BJ (cell line): ENCODE measurements at places on chromosomes 7 and 10.

DNA sequence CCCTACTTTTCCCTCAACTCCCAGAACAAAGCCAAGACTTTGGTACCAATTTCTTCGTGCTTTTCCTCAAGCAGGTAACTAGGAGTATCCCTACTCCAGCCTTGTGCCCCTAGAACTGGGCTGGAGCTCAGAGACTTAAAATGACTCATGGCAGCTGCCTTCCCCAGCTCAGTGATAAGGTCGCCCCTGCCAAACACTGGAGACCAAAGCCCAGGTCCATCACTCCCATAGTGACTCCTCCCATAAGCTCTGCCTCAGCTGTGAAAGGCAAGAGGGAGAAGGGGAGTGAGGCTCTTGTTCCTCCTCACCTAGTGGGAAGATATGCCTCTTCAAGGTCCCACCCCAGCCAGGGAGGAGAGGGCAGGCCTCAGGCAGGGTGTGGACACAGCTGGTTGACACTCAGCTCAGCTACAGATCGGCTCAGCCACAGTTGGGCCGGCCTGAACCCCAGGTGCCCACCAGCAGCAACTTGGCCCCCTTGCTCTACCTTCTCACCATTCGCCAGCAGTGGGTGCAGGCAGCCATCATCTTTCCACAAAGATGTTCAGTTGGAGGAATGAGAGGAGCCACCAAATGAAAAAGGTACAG lies 13.8 kb upstream of the CYREN start:
- no peak for DNase-seq

DNA sequence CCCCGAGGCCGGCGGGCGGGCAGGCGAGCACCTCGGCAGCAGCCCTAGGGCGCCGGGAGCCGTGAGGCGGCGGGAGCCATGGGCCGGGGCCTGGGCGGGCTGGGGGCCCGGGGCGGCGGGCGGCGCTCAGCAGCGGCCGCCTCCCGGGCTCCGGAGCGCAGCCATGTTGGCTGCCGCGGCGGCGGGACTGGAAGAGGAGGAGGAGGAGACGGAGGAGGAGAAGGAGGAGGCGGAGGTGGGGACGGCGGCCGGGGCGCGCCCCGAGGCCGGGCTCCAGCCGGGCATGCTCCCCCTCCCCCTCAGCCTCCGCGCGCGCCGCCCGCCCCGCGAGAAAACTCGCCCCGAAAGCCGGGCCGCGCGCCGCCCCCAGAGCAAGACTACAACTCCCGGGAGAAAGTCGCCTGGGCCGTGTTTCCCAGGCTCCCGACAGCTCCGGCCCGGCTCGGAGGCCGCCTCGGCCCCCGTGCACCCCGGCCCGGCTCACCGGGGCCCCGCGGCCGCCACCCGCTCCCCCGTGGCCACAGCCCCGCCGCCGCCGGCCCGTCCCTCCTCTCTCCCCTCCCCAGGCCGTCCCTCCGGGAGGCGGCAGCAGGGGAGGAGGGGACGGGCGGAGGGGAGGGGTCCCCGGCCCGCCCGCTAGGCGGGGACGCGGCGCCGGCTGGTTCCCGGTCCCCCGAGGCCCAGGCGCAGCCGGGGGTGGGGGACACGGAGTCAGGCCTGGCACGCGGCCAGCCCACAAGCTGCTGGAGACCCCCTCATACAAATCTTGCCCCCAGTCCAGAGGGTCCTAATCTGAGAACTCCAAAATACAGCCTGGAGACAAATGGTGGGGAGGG lies at the start of gene DLG5:
Gene DLG5 (minus strand): TSS at position 190 of the 836 bp plus-strand sequence. CDS start 235 bp downstream, outside the sequence.
- DNase-seq, result no peak

- no peak for DNase-seq
Observed at GRCh38 chr7:115113776-115114175, 191.9 kb downstream of the MDFIC start.

DNA sequence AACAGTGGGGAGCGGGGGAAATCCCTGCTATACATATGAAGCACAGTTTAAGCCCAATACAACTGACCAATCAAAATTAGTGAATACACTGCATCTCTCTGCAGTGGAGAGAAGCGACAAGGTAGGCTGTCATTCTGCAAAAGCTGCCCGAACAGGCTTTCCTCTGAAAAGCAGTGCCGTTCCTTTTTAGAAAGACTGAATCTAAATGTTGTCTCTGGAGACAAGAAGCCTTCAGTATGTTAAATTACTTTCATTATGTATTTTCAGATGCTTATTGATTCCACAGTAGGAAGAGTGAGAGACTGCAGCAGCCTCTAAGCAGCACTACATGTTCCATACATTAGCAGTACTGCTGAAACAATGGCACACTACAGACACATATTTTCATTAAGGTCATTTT lies at the start of gene GPR22:
Gene GPR22 (plus strand): TSS at position 129 of the 400 bp plus-strand sequence. CDS start 4,004 bp downstream, outside the sequence.
- no peak for DNase-seq

- DNase-seq, result no peak
Observed at GRCh38 chr7:150378115-150378852, 846 bp upstream of the ZNF775 start.

GRCh38 chr10:43676901-43677300 lies 28.2 kb upstream of the ZNF32 start:
- no peak for DNase-seq

DNA sequence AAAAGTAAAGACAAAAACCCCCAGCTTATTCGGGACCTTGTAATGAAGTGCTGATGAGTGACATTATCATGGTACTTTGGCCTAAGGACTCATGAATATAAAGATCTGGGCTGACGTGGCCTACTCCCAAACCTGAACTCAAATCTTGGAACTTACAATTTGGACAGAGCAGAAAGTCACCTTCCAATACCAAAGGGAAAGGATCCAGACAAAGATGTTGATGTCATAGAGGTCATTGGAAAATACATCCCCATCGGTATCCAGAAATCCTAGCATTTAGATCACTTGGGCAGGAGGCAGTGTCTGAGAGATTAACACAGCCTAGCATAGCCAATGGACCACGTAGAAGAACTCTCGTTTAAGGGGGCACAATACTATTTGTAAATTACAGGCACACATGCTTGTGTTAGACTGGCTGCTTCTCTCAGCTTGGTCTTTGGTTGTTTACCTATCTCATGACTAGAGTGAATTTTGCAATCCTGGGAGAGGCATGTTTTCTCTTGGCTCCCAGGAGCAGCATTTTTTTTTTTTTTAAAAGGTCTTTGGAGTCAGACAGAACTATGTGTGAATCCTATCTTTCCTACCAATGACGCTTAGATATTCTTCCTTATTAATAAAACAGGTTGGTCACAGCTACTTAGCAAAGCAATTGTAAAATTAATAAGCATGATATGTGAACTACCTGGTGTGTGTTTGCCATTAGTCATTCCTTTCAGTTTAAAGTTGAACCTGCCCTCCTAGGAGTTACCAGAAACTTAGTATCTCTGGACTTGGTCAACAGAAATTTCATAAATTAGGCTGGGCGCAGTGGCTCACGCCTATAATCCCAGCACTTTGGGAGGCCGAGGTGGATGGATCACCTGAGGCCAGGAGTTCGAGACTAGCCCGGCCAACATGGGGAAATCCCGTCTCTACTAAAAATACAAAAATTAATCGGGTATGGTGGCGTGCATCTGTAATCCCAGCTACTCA lies 27.8 kb upstream of the MRPS33 start:
- DNase-seq, result no peak

- DNase-seq, result no peak
Observed at GRCh38 chr10:44356139-44357022, 28.5 kb downstream of the CXCL12 start.

- no peak for DNase-seq
Observed at GRCh38 chr7:91137788-91138368, 126.4 kb upstream of the FZD1 start.

- no peak for DNase-seq
Observed at GRCh38 chr10:3135006-3135405, 37.6 kb downstream of the PITRM1 start.

- no peak for DNase-seq
Observed at GRCh38 chr7:140646931-140647647, 6.5 kb upstream of the DENND2A start.

GRCh38 chr7:23594879-23595604 lies 2.1 kb upstream of the CCDC126 start:
- DNase-seq, result no peak

DNA sequence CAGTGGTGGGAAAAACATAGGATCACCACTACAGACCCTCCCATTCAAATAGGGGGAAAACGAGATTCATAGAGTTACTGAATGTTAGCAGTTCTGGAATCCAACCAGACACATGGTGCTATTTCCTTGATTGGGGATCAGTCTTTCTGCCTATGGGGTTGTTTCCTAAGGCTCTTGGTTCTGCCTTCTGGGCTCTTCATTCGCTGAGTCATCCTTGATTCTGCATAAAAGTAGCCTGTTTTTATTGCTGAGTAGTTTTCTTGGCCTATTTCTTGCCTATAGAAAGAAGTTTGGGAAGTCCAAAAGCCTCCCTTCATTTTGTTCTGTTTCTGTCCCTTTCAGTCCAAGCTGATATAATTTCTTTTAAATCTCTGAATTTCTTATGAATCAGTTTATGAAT lies 99.3 kb upstream of the OIT3 start:
- no peak for DNase-seq

DNA sequence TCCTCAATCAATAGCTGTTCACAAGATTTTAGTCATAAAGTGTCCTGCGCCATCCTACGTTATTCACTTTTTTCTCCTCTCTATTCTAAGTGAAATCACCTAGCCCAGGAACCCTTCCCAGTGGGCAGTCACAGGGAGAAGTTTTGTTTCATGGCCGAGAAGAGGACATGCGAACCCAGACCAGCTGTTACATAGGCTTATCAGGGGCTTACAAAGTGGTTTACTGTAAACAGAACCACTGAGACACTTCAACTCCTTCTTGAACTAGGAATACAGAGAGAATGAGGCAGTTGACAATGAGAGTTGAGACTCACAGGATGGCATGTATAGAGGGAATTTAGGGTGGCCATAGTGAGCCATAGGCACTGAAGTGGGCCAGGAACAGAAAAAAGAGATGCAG lies 246.9 kb upstream of the GLI3 start:
- no peak for DNase-seq

DNA sequence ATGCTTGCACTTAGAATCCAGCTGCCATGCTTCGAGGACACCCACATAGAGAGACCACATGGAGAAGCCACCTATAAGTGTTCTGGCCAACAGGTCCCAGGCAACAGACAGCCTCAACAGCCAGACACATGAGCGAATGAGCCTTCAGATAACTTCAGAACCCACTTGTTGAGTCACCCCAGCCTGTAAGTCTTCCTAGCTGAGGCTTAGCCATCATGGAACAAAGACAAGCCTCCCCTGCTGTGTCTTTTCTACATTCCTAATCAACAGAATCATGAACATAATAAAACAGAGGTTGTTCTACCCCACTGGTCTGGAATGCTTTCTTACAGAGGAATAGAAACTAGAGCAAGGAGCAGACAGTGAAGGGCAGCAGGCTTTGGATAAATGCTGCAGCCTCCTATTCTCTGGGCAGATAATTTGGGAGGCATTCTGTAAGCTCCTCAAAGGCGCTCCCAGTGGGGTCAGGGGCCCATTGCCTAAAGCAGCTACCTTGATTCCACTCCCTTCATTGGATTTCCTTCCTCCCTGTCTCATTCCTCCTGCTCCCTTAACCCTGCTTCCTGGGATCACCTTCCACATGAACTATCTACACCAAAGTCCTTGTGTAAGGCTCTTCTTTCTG lies 4.6 kb downstream of the TLL2 start:
- DNase-seq, result peak; percentile 30

GRCh38 chr7:121300685-121301420 lies 27.9 kb upstream of the WNT16 start:
- no peak for DNase-seq

DNA sequence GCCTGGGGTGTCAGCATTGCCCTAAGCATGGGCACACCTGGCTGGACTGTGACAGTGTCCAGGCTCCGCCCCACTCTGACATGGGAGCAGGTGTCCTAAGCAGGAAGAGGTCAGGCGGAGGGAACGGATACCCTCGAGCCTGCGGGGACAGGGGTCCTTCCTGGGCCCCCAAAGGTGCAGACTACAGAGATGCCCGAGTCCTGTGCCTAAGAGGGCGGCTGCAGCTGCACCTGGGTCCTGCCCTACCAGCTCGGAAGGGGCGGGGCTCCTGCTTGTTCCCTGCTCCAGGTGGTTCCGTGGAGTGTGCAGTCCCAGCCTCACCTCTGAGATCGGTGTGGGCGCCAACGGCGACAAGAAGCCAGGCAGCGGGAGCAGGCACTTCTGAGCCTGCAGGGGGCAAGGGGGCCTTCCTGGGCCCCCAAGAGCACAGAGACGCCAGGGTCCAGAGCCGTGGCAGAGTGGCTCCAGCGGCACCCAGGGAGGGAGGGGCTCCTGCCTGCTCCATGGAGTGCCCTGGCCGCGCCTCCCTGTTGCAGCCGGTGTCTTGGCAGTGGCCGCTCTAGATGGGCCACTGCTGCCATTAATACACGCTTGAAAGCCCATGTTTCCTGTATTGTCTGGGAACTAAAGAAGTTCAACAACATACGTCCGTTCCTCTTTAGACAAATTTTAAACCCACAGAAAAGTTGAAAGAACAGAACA lies 64.5 kb upstream of the CACNA2D1 start:
- no peak for DNase-seq

DNA sequence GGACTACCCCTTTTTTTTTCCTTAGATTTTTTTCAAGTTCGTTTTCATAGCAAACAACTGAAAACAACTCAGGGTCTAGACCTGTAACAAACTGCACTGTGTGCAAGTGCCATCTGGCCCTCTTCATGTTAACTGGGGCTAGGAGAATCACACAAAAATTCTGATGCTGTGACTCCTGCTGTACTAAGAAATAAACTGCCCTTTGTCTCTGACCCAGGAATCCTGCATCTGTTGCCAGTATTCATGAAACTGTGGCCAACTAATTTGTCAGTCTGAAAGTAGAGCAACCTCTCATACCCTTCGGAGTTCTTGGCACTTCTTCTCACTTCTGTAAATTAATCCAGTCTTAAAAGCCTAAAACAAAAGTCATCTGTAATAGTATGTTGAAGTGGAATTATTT lies 218.4 kb upstream of the PCDH15 start:
- DNase-seq, result no peak

GRCh38 chr7:101631224-101631714 lies 2.2 kb upstream of the MYL10 start:
- DNase-seq, result no peak

GRCh38 chr7:114943953-114944744 lies 22.3 kb downstream of the MDFIC start:
- DNase-seq, result no peak

GRCh38 chr7:1144269-1144771 lies 15.7 kb downstream of the ZFAND2A start:
- DNase-seq, result no peak

DNA sequence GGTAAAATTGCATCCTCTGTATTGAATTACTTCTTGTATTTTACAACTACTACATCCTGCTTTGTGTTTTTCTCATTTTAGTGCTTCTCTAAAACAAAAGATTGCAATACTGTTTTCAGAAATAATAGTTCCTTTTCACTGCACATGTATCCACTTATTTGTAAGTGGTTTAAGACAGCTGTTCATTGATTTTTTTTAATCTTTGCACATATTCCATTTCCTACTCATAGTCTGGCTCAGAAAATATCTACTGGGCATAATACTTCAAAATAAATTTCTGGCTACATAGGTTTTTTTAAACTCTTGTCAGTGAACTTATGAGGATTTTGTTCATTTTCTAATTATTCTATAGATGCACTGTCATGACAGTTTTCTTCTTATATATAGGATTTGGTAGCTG lies 54.8 kb downstream of the SND1 start:
- no peak for DNase-seq
